ENCODE measurements at places on chromosomes 2 and 18. TPM values are rescaled to one million over a fixed set of nuclear protein-coding genes. Genes with fewer than 3 reads are reported as not detected.

DNA sequence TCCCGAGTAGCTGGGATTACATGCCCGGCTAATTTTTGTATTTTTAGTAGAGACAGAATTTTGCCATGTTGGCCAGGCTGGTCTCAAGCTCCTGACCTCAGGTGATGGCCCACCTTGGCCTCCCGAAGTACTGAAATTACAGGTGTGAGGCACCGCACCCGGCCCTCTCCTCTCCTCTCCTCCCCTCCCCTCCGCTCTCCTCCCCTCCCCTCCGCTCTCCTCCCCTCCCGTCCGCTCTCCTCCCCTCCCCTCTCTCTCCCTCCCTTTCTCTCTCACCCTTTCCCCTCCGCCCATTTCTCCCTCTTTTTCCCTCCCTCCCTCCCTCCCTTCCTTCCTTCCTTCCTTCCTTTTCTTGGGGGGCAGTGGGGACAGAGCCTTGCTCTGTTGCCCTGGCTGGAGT is 28.4 kb downstream of the CD8B start:
- DNase-seq: no peak

Gene CYS1
- 5.1 TPM for total RNA-seq

DNA sequence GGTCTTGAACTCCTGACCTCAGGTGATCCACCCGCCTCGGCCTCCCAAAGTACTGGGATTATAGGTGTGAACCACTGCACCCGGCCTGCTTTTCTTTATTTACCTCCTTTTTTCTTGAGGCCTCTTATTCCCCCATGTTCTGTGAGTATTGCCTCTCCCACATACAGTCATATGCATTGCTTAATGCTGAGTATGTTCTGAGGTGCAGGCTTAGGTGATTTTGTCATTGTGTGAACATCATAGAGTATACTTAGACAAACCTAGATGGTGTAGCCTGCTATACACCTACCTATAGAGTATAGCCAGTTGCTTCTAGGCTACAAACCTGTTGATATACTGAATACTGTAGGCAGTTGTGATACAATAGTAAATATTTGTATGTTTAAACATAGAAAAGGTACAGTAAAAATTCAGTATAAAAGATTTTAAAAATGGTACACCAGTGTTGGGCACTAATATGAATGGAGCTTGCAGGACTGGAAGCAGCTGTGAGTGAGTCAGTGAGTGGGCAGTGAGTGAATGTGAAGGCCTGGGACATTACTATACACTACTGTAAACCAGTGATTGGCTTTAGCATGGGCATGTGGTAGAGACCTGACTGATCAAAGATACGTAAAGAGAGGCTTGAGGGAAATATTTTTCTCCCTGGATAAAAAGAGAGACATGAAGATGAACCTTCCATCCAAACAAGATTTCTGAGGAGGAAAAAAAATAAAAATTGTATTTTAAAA is 17.6 kb downstream of the SLC39A10 start:
- DNase-seq: no peak

GRCh38 chr2:13986119-13986720 is 646.3 kb upstream of the LRATD1 start:
- no peak for DNase-seq

Gene RIT2
- not detected for total RNA-seq

Gene GALR1
- total RNA-seq: not detected

DNA sequence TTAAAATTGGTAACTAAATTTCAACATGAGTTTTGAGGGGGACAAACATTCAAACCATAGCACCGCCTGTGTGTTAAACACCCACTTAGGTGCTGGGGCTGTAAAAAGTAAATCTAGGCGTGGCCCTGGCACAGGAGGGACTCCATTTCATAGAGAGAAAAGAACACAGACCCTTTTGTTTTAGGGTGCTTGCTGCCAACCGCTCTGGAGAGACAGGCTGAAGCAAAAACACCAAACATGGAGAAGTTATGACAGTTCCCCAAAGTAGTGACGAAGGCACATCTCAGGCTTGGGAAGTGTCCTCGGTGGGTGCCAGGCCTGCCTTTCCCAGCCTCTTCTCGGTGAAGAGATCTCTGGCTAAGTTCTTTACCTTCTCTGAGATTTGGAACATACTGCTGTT is 5.1 kb downstream of the ACTG2 start:
- no peak for DNase-seq
